ENCODE measurements at places on chromosomes 13 and 19. TPM values are rescaled to one million over a fixed set of nuclear protein-coding genes. Genes with fewer than 3 reads are reported as not detected.

The UQCR11 gene
- total RNA-seq: 21.9 TPM

The ATP8A2 gene
- 17.1 TPM for total RNA-seq

The NALCN gene
- total RNA-seq: 11.3 TPM

The CDX2 gene
- total RNA-seq: not detected

The CLDND2 gene
- not detected for total RNA-seq

The GRK1 gene
- total RNA-seq: 25.6 TPM

The ZNF69 gene
- 23.9 TPM for total RNA-seq

The CYP4F11 gene
- not detected for total RNA-seq

The PTPRH gene
- 6.1 TPM for total RNA-seq

The TYROBP gene
- 10.4 TPM for total RNA-seq

The LGI4 gene
- 50.3 TPM for total RNA-seq

The INSL3 gene
- total RNA-seq: not detected

The LAIR1 gene
- total RNA-seq: 5.1 TPM

Data from camera-type eye (tissue), 1 donor.